ENCODE measurements at places on chromosomes 12 and 14.

GRCh38 chr12:131634037-131634436, 76.9 kb upstream of the SFSWAP start:
- DNase-seq, result no peak

GRCh38 chr14:28570391-28570790, 196.2 kb upstream of the FOXG1 start:
- no peak for DNase-seq

DNA sequence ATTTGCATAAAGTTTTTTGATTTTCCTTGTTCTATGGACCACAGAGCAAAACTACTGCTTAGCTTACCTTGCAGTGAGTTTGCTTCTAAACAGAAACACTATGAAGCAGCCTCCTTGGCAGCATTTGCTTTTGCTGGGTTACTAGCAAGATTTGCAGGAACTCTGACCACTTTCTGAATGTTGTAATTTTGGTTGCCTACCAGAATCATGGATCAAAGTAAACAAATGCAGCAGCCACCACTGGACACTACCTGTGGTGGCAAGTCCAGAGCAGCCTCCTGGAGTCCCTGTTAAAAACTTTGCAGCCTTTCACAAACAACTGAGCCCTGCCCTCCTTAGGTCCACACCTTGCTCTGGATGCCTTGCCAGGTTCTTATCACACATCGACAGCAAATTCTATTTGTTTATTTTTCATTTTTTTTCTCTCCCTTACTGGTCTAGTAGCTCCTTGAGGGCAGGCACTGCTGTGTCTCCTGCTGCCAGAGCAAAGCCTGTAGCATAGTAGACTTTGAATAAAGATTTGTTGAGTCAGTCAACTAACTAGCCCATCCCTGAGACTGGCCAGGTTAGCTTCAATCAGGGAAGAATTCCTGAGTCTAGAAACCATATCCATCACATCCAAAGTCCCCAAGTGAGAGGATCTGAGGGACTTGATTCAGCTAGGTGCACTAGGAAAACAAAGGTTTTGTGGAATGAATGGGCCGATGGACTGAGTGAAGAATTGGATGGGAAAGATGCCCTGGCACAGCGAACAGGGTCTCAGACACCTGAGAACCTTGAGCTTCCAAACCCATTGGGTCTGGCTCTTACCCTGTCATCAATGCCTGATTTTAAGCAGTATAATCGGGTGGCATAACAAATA, 5.7 kb downstream of the TTC6 start:
- DNase-seq, result no peak

DNA sequence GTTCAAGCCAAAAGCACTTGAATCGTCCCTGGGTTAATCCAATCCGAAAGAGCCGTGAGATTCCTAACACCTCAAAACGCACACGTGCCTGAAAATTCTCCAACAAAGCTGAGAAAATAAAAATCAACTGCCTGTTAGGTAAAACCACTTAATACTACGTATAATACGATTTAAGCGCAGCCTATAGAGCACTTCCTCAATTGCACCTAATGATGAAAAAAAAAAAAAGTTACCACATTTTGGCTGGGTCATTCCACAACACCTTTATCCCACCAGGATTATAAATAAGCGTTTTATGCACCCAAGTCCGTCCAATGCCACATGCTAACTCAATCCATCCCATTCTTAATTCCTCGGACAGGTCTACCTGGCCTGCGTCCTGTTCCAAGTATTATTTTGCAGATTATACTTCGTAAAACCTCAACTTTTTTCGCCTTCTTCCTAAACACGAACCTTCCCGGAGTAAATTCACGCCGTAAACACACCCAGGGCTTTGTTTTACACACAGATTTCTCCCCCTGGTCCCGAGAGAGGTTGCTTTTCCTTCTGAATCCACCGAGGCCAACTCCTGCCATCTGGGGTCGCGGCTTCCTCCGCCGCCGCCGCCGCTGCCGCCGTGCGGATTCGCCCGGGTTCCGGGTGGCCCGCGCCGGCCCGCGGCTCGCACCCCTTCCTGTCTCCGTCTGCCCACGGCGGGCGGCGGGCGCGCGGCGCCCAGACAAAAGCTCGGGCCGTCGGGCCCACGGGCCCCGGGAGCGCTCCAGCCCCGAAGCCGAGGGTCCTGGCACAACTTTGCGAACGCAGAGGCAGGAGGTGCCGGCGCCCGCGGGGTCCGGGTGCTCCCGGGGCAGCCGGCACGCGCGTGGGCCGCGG, 66.2 kb downstream of the RNF34 start:
- DNase-seq, result no peak

- DNase-seq, result no peak
These were observed 36.7 kb downstream of the KIF21A start for GRCh38 chr12:39406262-39406661.

DNA sequence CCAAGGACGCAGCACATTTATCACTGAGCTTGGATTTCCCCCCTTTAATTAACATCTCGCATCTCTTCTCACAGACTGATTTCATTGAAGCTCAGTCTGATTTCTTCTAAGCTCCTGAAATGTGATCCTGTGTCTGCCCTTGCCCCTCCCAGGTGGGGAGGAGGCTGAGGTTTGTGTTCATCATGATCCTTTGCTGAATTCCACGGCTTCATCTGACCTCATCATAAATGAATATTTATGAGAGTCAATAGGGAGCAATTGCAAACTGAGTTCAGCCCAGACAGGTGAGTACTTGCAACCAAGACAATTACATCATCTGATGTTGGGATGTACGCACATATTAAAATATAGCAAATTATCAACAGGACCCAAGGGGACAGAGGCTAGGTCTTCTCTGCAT, 72.4 kb downstream of the MAP1LC3B2 start:
- no peak for DNase-seq

DNA sequence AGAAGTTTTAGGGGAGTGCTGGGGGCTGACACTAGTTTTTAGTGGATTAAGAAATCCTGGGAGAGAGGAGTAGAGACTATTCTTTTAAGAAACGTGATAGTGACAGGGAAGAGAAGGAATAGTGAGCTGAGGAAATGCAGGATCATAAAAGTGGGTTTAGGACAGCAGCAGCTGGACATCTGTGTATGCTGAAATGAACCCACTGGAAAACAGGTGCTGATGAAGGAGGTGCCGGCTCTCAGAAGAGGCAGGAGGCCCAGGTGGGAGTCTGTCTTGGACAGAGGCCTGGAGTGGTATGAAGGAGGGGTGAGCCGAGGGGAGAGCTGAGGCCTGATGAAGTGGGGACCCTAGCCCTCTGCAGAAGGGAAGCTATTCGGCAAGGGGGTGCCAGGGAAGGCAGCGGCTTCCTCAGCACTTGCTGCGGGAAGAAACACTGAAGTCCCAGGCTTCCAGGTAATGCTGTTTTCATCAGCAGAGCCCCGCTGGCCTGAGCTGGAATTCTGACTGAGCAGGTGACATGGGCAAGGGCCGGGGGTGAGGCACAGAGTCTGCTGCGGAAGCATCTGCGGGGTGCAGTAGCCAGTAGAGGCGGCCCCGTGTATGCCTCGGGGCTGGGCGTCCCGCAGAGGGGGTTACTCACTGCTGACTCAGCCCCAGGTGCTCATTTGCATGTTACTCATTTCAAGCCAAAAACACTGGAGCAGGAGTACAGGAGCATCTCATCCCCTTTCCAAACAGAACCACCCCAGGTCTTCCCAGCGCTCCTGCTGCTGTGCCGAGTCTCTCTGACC, 89.7 kb downstream of the TMCC3 start:
- no peak for DNase-seq

GRCh38 chr12:126607157-126607556, 1541.9 kb downstream of the AACS start:
- no peak for DNase-seq

- no peak for DNase-seq
These were observed 4.0 kb upstream of the KRT73 start for GRCh38 chr12:52622349-52622748.

GRCh38 chr14:41548666-41549065, 58.0 kb upstream of the LRFN5 start:
- DNase-seq, result no peak

GRCh38 chr14:49857427-49858003, 4.9 kb upstream of the NEMF start:
- DNase-seq, result no peak

DNA sequence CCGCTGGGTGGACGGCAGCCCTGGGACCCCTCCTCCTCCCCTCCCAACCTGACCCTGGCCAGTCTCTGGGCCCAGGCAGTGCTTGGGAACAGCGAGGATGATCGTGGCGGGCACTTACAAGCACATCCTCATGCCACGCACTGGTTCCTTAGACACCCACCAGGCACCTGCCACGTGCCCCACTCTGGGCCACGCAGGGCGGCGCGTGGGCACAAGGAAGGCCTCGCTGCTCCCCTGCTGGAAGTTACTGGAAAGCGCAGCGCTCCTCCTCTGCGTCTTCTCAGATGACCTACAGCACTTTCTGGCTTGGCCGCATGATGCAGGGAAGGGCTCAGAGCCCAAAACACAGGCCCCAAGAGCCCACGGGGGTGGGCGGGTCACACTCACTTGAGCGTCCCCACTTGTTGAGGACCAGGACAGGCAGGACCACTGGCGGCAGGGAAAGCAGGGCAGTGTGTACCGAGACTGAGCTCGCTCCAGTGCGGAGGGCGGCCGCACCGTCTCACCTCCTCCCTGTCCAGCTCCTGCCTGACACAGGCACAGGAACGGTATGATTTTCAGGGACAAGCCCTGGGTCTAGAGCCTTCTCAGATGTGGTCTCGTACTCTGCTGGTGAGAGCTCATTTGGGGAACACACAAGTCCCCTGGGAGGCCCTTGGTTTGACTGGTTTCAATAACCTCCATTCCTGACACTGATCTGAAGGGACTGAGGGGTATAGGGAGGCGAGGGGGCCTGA, 128.3 kb upstream of the EVL start:
- no peak for DNase-seq

- no peak for DNase-seq
These were observed 4.5 kb downstream of the MYBPC1 start for GRCh38 chr12:101599311-101599710.

DNA sequence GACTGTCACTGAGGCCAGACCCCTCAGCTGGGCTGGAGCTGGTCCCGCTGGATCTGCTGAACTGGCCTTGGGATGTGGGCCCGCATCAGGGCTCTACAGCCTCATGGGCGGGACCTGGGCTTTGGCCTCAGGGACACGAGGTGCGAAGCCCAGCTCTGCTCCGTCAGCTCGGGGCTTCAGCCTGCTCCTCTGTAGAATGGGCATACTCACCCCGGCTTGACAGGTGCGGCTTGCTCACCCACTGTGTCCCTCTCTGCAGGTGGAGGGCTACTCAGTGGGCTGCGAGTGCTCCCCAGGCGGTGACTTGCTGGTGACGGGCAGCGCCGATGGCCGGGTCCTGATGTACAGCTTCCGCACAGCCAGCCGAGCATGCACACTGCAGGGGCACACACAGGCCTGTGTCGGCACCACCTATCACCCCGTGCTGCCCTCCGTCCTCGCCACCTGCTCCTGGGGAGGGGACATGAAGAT, 57.6 kb downstream of the BEGAIN start:
- no peak for DNase-seq

All from D721Med (cell line).